Stimulated activated naive CD8-positive, alpha-beta T cell treated with anti-CD3 and anti-CD28 coated beads, Interleukin-15, amount 100 ng/mL, for 72 hours (primary cell): ENCODE measurements at places on chromosomes 13 and 19.

- no peak for DNase-seq
Observed at GRCh38 chr13:31184981-31185645, 14.7 kb upstream of the B3GLCT start.

- no peak for DNase-seq
Observed at GRCh38 chr13:52029569-52029968, 5.1 kb downstream of the UTP14C start.

DNA sequence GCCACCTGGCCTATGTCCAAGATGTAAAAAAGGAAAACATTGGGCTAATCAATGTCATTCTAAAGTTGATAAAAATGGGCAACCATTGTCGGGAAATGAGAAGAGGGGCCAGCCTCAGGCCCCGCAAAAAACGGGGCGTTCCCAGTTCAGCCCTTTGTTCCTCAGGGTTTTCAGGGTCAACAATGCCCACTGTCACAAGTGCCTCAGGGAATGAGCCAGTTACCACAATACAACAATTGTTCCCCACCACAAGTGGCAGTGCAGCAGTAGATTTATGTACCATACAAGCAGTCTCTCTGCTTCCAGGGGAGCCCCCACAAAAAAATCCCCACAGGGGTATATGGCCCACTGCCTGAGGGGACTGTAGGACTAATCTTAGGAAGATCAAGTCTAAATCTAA lies 112.5 kb downstream of the ZNF486 start:
- no peak for DNase-seq

GRCh38 chr13:74274916-74275315 lies 140.7 kb upstream of the KLF12 start:
- no peak for DNase-seq

- DNase-seq: no peak
Observed at GRCh38 chr13:26816881-26817280, 56.3 kb upstream of the GPR12 start.
